ENCODE measurements at places on chromosomes 6 and 20.

DNA sequence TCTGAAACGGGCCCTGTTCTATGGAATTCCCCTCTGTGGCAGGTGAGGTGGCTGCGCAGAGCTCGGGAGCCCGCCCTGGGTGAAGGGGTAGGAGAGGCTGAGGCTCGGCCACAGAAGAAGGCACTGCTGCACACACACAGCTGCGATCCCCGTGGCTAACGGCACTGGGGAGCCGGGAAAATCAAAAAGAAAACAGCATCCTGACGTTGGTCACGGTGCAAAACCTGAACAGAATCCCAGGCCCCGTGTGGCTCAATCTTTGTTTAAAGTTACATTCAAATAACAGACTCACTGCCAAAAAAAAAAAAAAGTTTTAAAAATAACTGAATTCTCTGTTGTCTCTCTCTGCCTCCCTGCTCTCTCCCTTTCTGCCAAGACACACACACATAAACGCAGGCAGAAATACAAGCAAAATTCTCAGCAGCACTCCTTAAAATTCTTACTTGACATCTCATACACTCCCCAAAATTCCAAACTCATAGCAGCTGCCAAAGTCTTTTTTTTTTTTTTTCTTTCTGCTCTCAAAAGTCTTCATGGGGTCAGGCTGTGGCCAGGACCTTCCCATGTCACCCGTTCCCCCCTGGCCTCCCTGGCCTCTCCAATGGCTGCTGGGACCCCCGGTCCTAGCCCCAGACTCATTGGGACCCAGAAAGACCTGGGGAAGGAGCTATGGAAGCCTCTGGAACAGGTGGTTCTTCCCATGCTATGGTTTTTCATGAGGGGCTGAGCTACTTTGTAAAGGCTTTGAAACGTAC is 248.8 kb downstream of the TTLL2 start:
- no peak for DNase-seq

GRCh38 chr6:25218346-25218745 is 60.8 kb upstream of the CARMIL1 start:
- no peak for DNase-seq

DNA sequence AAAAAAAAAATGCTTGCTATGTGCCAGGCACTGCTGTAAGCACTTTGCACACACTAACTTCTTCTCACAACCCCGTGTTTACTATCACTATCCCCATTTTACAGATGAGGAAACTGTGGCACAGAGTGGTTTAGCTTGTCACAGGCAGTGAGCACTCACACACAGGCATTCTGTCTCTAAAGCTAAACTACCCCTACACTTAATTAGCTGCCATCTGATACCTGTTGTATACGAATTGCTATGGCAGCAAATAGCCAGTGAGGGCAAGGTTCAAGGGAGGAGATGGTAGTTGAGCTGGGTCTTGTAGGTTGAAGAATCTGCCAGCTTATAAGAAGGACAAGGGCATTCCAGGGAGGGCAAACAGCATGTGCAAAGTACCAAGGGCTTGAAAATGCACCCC is 5.2 kb downstream of the TNNC2 start:
- peak; percentile 12 for DNase-seq

- DNase-seq, result peak; percentile 48
Measured at GRCh38 chr6:38973178-38974057, 75.2 kb upstream of the GLP1R start.

DNA sequence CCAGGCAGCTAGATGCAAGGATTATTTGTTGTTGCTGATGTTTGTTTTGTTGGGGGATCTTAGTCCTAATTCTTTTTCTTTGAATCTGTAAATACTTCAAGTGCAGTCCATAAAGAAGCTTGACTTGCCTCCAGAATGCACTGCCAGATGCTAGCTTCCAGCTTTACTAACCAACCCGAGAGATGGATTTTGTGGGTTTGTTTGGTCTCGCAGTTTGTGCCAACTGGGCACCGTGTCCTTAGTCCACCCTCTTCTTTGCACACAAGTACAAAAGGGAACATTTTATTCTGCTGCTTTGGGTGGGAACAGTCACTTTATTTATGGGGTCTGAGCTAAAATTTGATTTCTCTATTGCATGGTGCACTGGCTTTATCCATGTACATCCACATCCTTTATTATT is 212.0 kb downstream of the PLCB1 start:
- DNase-seq, result no peak

DNA sequence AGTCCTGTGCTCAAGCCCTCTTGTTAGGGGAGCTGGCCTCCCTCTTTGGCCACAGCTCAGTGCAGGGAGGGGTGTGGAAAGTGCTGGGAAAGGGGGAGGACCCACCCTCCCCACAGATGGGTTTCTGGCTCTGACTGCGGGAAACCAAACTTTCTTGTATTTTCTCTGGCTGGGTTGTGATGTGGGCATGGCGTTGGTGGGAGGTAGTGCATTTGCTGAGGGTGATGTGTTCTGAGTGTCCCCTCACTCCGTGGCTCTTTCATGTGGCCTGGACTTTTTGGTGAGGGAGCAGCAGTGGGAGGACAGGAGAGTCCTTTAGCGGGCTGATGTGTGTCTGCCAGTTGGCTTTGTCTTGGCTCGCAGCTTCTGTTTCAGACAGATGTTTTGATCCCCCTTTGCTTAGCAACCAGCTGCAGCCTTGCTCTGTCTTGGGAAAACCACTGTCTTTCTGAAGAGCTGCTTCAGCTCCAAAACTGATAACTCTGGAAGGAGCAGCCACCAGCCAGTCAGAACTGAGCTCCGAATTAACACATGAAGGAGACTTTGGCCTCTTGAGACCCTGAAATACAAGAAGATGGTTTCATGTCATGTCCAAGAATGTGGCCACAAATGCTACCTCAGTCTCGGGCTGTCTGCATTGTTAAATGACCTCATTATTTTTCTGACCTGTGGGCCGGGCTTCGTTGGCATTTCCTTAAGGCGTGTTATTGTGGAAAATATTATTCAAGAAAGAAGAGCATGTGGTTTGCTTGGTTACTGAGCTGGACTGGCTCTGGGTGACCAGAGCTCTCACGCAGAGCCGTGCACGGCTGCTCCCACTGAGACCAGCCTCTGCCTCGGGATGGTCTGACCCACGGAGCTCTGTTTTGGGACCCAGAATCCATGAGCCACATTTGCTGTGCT is 21.5 kb downstream of the SYNJ2 start:
- DNase-seq, result no peak

GRCh38 chr6:52560462-52560861 is 16.4 kb downstream of the TRAM2 start:
- DNase-seq, result no peak

- no peak for DNase-seq
Measured at GRCh38 chr6:129908356-129908755, 47.2 kb upstream of the TMEM244 start.

GRCh38 chr6:105459864-105460263 is 57.0 kb upstream of the PREP start:
- DNase-seq, result no peak

GRCh38 chr20:58021481-58021880 is 207.0 kb downstream of the ANKRD60 start:
- no peak for DNase-seq

DNA sequence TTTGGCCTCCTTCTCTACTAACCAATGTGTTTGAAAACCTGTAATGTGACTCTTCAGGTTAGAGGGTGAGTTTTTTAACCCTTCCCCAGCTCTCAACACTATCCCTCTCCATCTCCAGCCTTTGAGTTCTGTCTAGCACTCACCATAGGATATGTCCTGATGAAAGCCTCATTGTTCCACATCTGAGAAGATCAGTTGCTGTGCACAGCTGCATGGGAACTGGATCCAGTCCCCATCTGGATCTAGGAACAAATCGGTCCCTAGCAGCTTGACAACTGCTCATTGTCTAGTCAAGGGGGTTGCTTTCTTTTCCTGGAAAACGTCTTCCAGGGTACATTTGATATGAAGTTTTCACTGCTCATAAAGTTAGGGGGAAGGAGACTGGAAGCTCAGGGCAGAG is 45.4 kb upstream of the AGPAT4 start:
- DNase-seq, result no peak

- no peak for DNase-seq
Measured at GRCh38 chr20:49215232-49215631, 4.0 kb upstream of the DDX27 start.

GRCh38 chr6:20509212-20509611 is 25.0 kb upstream of the CDKAL1 start:
- DNase-seq, result no peak

- DNase-seq, result no peak
Measured at GRCh38 chr6:43916924-43917877, 147.2 kb downstream of the VEGFA start.

GRCh38 chr6:158568549-158568948 is 8.7 kb downstream of the TMEM181 start:
- DNase-seq, result no peak

DNA sequence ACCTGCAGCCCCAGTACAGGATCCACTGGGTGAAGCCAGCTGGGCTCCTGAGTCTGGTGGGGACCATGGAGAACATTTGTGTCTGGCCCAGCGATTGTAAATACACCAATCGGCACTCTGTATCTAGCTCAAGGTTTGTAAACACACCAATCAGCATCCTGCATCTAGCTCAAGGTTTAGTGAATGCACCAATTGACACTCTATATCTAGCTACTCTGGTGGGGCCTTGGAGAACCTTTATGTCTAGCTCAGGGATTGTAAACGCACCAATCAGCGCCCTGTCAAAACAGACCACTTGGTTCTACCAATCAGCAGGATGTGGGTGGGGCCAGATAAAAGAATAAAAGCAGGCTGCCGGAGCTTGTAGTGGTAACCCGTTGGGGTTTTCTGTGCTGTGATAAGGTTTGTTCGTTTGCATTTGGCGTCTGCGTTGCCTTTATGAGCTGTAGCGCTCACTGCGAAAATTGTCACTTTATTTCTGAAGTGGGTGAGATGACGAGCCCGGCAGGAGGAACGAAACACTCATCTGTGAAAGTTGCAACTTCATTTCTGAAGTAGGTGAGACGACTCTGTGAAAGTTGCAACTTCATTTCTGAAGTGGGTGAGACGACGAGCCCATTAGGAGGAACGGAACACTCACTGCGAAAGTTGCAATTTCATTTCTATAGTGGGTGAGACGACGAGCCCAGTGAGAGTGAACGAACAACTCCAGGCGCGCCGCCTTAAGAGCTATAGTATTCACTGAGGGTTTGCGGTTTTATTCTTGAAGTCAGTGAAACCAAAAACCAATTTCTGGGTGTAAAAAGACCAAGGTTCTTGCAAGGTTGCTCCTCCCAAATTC is 31.1 kb downstream of the SERPINB6 start:
- no peak for DNase-seq

DNA sequence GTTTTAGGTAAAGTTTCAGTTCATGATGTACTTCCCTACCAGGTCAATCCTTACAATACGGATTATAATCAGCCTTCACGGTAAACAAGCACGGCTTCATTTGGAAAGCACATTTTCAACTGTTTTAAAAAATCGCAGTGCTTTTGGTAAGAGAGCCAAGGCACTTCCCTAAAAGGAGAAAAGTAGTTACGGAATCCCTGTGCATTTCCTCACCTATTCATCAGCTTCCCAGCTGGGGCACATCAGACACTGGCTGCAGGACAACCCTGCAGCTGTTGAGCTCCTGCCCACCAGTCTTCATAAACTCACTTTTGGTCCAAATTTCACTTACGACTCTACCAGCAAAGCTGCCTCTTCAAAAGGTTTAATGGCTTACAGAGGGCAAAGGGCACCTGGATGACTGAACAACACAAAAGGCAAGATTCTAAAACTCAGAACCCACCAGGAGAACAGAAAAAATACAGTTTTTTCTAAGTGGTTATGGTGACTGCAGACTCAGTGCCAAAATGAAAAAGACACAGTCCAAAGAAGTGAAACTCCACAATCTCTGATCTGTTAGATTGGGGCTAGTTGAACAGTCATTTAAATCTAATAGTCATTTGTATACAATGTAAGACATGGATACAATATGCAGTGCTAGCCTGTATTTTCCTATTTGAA is 7.5 kb downstream of the SNX5 start:
- DNase-seq, result no peak

DNA sequence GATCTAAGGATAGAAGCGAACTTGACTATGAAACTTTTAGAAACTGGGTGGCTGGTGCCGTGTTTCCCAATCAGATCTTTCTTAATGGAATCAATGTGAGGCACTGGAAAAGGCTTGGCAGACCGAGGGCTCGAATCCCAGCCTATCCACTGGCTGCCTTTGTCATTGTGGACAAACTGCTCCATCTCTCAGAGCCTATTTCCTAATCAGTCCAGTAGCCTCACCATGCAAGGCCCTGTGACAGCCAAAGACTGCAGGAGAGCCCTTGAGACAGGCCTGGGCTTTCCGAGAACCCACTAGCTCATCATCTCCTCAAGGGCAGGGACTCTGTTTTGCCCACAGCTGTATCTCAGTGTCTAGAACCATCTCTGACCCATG is 43.4 kb downstream of the SPDEF start:
- DNase-seq, result no peak

GRCh38 chr6:56364431-56364826 is 117.0 kb upstream of the COL21A1 start:
- no peak for DNase-seq

GRCh38 chr6:444653-445275 is 53.2 kb downstream of the IRF4 start:
- DNase-seq, result no peak

DNA sequence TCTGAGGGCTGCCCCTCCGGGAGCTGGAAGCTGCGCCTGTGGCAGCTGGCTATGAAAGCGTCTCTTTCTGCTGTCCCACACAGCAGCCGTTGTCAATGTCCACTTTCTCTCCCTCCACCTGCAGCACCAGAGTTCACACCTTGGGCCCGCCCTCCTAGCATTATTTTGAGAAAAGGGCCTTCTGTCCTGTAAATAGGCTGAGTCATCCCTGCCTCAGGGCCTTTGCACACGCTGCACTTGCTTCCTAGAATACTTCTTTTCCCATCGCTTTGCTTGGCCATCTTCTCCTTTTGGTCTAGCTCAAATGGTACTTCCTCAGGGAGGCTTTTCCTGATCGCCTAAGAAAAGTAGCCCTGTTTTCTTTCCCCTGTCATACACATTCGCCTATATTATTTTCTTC is 69.3 kb upstream of the ZNFX1 start:
- DNase-seq, result no peak

- no peak for DNase-seq
Measured at GRCh38 chr20:61768571-61769285, 297.0 kb downstream of the TAF4 start.

DNA sequence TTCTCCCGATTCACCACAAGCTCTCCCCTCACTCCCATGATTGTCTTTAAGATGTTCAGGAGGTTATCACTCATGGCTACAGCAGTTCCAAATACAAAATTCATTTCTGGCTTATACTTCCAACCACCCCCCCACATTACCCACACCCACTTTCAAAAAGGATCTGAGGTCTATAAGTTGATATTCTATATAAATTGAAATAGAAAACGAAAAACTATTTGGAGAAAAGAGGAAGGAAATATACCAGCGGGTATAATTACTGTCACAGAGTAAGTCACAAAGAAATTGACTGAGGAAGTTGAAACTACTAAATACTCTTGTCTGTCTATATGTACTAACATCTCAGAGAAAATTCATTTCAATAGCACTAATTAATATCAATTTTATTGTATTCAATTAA is 112.7 kb upstream of the TNFAIP3 start:
- no peak for DNase-seq

DNA sequence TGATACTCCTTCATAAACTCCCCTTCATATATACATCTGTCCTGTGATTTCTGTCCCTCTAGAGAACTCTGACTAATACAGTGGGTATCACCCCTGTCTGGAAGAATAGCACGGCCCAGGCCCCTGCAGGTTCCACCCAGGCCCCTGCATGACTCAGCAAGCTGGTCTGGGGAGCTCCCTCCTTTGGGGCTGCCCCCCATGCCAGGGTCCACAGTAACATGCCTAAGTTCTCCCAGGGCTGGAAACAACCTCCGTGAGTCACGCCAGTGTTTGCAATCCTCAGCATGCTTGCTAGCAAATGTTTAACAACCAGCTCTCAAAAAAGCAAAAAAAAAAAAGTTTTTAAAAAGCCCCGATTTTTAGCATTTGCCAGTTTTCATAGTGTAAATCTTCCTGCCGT is 134.3 kb upstream of the CDH4 start:
- DNase-seq, result no peak

All from DMS 273 treated with DMSO at 0.1 percent for 48 hours (cell line).